ENCODE measurements at places on chromosomes 7 and 10.

DNA sequence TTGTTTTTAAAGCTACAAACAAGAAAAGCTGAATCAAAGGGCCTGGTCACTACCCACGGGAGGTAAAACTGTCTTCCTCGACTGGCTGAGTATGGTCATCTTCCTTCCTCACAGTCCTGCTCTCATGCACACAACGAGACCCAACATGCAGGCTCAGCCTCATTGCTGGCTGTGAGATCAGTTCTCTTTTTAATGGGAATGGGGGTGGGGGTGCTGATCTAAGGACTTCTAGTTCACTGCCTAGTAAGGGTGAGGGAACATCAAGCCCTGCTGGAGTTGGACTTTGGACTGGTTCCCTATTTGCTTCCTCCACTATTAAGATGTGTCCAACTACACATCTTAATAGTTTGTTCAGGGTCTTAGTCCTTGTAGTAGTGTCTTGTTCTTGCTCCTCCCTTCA lies 48.2 kb downstream of the ABCB4 start:
- DNase-seq: no peak

- no peak for DNase-seq
Measured at GRCh38 chr7:1050956-1051690, 6.8 kb downstream of the GPR146 start.

- peak; percentile 55 for DNase-seq
Measured at GRCh38 chr7:152512706-152513105, 76.9 kb upstream of the KMT2C start.

DNA sequence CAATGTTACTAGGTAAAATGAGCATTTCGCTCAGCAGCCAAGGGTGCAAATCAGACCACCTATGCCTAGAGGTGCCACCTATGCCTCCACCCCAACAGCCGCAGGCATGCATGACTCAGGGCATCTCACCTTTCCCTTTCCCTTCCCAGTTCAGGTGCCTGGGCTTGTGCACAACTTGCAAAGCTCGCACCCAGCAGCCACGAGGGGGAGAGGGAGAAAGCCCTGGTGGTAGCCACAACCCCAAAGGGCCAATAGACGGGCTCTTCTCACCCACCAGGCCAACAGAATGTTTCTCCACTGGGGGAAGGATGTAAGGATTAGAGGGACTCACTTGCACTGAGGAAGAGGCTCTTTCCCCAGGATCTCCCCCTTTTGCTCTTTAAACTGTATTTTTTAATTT lies 462.3 kb upstream of the PCDH15 start:
- peak; percentile 4 for DNase-seq

- peak; percentile 79 for DNase-seq
Measured at GRCh38 chr7:156892081-156892800, 742 bp downstream of the LMBR1 start.

DNA sequence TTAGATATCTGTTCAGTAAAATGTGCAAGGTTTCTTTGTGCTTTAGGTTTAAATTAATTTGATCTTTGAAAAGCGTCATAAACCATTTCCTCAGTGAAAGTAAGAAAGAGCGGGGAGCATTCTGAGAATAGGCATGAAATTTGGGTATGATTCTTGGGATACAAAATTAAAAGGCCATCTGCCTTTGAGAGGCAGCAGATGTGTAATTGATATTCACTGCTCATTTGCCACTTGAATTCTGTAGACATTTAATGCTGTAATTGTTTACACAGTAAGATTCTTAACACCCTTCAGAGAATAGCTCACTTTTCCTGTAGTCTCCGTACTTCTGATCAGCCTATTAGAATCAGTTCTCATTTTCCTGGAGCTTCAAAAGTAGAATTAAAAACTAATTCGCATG lies 18.7 kb downstream of the FRMD4A start:
- DNase-seq: no peak

DNA sequence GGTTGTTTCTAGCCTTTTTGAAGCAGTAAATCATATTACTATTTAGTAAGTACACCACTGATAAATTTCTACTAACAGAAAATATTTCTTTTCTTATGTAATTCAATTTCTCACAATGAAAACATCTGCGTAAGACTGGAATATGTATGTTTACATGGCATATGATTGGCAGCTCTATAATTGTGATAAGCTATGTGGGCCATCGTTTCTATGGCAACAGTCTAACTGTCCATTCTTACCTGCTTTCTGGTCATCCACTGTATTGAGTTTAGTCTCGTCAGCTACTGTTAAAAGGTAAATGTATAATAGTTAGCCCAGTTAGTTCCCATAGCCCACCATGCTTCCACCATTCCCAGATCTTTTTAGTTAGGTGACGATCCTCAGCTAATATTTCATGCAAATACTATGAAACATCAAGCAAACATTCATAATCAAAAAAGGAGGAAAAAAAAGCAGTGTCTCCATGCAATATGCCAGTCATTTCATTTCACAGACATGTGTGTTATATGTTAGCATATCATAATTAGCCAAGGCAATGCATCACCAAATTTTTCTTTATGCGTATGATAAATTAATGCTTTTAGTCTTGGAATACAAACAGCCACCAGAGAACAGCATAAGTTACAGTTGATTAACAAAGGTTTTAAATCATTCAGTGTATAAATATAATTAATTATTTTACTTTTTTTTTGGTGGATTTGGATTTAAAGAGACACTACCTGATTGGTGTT lies 479.0 kb downstream of the PARD3 start:
- DNase-seq: no peak

DNA sequence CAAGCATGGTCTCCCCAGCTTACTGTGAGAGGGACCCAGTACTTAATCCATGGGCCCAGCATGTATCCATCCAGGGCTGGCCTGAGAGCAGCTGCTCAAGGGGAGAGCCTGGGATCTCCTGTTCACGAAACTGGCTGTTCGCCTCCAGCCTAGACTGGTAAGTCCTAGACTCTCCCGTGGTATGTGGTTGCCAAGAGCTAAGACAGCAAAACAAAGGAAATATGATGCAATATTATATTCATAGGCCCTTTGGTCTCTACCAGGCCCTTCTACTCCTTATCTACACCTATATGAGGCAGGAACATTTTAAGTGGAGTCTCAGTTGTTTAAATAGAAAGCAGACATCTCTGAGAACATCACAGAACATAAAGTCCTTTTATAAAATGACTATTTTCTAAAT lies 28.9 kb upstream of the STK17A start:
- DNase-seq: no peak

DNA sequence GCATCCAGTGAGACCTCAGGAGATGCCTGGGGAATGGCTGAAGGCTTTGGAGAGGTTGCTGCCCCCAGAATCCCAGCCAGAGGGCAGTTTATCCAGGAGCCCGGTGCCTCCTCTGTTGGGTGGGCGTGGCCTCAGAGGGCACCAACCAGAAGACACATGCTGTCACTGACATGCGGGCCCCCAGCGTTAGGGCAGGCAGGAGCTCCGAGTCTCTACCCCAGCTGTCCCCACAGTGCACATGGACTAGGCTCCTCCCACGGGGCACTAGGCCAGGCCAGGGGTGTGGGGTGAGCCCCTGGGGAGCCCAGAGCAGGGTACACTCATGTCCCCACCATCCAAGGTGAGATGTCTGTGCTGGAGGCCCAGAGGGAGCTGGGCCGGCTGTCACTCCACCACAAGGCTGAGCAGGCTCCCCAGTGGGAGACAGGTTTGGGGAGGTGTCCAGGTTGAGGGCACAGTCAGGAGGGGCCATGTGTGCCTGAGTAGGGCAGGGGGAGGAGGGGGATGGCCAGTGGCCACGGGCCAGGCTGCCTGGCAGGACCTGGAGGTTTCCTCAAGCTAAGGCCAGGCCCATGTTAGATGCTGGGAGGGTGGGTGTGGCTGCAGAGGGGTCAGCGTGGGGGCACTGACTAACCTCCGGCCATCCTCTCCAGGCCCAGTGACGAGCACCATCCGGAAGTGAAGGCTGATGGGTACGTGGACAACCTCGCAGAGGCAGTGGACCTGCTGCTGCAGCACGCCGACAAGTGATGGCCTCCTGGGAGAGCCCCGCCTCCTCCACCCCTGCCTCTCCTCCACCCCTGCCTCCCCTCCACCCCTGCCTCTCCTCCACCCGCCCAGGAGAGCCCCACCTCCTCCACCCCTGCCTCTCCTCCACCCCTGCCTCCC lies 131.3 kb downstream of the FAM53B start:
- peak; percentile 89 for DNase-seq

- peak; percentile 15 for DNase-seq
Measured at GRCh38 chr10:92544296-92544695, 29.6 kb downstream of the IDE start.

- DNase-seq: no peak
Measured at GRCh38 chr7:134896073-134896472, 90.2 kb upstream of the AGBL3 start.

- no peak for DNase-seq
Measured at GRCh38 chr7:150745876-150746275, 8.7 kb downstream of the GIMAP5 start.

DNA sequence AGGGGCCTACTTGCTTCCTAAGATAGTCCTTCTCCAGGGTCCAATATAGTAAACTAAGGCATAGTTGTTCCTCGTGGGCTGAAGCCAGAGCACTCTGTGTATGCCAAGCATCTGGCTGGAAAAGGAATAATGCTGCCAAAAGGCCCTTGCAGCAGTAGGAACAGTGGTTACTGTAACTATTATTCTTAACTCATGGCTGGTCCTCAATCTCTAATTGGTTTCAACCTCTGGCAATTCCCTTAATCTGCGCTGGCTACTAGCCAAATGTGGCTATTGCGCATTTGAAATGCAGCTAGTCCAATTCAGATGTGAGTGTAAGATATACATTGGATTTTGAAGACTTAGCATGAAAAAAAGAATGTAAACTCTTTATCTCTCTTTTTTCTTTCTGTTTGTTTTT lies 27.8 kb upstream of the LBX1 start:
- no peak for DNase-seq

DNA sequence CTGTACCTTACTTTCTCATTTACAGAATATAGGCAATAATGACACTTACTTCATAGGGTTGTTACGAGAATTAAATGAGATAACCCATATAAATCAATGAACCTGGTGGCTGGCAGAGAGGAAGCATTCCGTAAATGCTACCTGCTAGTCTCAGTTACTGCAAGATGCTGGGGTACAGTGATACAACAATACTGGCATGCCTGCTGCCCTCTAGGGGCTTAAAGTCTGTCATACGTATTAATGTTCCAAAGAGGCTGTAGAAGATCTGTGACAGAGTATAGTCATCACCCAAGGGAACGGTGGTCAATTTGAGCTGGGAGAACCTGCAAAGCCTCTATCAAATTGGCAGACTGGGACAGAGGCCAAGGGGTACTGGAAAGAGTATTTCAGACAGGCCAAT lies 421.5 kb downstream of the GPAM start:
- peak; percentile 6 for DNase-seq

Measured in NAMALWA (cell line).